Muscle of arm (tissue), 14 donors: ENCODE measurements at places on chromosomes 5 and 9.

- DNase-seq = peak; percentile 90
Observed at GRCh38 chr5:124650951-124651662, 95.3 kb downstream of the ZNF608 start.

- no peak for DNase-seq
Observed at GRCh38 chr5:108122702-108123101, 259.2 kb downstream of the FBXL17 start.

DNA sequence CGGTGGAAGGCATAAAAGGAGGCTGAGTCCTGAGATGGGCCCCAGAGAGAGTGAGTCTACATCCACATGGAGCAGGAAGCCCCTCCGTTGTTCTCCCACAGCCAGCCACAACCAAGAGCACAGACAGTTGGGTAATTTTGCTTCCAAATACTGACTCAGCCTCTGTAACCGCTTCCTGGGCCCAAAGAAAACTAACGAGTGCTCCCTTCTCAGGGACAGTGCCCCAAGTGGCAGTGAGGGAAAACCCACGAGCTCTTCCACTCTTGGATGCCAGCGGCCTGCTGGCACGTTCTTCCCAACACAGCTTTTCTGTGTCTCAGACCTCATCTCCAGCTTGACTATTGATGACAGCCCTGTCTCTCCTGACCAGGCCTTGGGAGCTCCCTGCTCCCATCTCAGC lies 207.6 kb downstream of the FSTL4 start:
- no peak for DNase-seq

DNA sequence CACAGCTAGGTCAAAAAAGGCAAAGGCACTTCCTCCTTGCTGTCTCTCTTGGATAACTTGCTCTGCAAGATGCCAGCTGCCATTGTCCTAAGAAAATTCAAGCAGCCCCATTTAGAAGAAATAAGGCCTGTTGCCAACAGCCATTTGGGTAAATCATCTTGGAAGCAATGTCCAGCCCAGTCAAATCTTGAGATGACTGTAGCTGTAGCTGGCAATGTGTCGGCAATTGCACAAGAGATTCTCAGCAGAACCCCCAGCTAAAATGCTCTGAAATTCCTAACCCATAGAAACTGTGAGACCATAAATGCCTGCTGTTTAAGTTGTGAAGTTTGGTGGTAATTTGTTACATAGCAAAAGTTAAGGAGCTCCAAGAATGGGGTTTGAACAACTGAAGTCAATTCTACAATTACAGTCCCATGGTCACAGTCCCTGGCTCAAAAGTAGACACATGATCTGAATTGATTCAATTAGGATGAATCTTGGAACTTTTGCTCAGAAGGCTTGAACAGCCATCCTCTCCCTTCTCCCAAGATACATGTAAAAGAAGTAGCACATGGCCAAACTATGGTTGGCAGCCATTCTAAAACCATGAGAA lies 151.1 kb downstream of the MPDZ start:
- DNase-seq = no peak
